ENCODE measurements at places on chromosomes 7 and 10. TPM values are rescaled to one million over a fixed set of nuclear protein-coding genes. Genes with fewer than 3 reads are reported as not detected.

The SEC31B gene
- 168 TPM for total RNA-seq

The ANKRD2 gene
- total RNA-seq, result not detected

The SPDYE11 gene
- not detected for total RNA-seq

The NPSR1 gene
- total RNA-seq, result not detected

The SPDYE8 gene
- not detected for total RNA-seq

The FOXI2 gene
- not detected for total RNA-seq

The FFAR4 gene
- total RNA-seq, result not detected

The NSUN5 gene
- total RNA-seq, result 59.9 TPM

The FAM170B gene
- total RNA-seq, result not detected

The SPDYE2B gene
- not detected for total RNA-seq

The VWA2 gene
- not detected for total RNA-seq

The GPR85 gene
- not detected for total RNA-seq

The HTR7 gene
- total RNA-seq, result 0.14 TPM

The PTPN20 gene
- 1.6 TPM for total RNA-seq

The FAM149B1 gene
- total RNA-seq, result 15.6 TPM

The CCDC3 gene
- total RNA-seq, result not detected

The ABCF2 gene
- 31.2 TPM for total RNA-seq

The TRIM4 gene
- total RNA-seq, result 41.2 TPM

The DGKI gene
- total RNA-seq, result not detected

The POM121 gene
- total RNA-seq, result 60.9 TPM

The NUB1 gene
- 91.8 TPM for total RNA-seq

The VWDE gene
- total RNA-seq, result 5.5 TPM

The ARL4A gene
- total RNA-seq, result 11.7 TPM

The IRF5 gene
- 8.2 TPM for total RNA-seq

The MRPS17 gene
- total RNA-seq, result 15.3 TPM

The DNA2 gene
- 36.1 TPM for total RNA-seq

The EIF3B gene
- total RNA-seq, result 154 TPM

The ZNF277 gene
- 21.2 TPM for total RNA-seq

The RTKN2 gene
- total RNA-seq, result 4.1 TPM

The FGFR2 gene
- total RNA-seq, result 1.1 TPM

The HMX3 gene
- total RNA-seq, result not detected

The NUDT5 gene
- total RNA-seq, result 74.8 TPM

The SEMA4G gene
- 0.54 TPM for total RNA-seq

The ARL3 gene
- 4.6 TPM for total RNA-seq

The LRIT2 gene
- total RNA-seq, result not detected

The INPP5A gene
- 15.7 TPM for total RNA-seq

The ARHGAP21 gene
- total RNA-seq, result 29.6 TPM

The CCDC6 gene
- total RNA-seq, result 21.4 TPM

The FIS1 gene
- total RNA-seq, result 91.7 TPM

The CPED1 gene
- total RNA-seq, result not detected

The NPFFR1 gene
- total RNA-seq, result 0.03 TPM

The INMT gene
- 0.30 TPM for total RNA-seq

The UCN3 gene
- total RNA-seq, result not detected

The ADD3 gene
- 212 TPM for total RNA-seq

The RPEL1 gene
- not detected for total RNA-seq

The MYH16 gene
- not detected for total RNA-seq

The LSM5 gene
- total RNA-seq, result 72.8 TPM

The ITGA8 gene
- total RNA-seq, result not detected

The PTPRE gene
- total RNA-seq, result 26.8 TPM

The TRPV6 gene
- not detected for total RNA-seq

The COG5 gene
- total RNA-seq, result 51.0 TPM

The WIPF3 gene
- not detected for total RNA-seq

The IDI1 gene
- 57.6 TPM for total RNA-seq

The CYP2C9 gene
- total RNA-seq, result not detected

The GRM3 gene
- not detected for total RNA-seq

The MMP21 gene
- total RNA-seq, result 0.25 TPM

The FGL2 gene
- total RNA-seq, result 10.7 TPM

All from activated naive CD8-positive, alpha-beta T cell treated with anti-CD3 and anti-CD28 coated beads, Interleukin-2, amount 10 ng/mL, durations not matched to agents 7 days and 5 days (primary cell).